Pancreas (tissue), 10 donors: ENCODE measurements at places on chromosomes 11 and 22.

GRCh38 chr11:15229069-15229468, 114.3 kb downstream of the INSC start:
- no peak for DNase-seq

GRCh38 chr22:35311551-35311999, 11.9 kb downstream of the TOM1 start:
- DNase-seq: peak; percentile 34

- no peak for DNase-seq
Observed at GRCh38 chr11:19968860-19969259, 191.4 kb downstream of the DBX1 start.

DNA sequence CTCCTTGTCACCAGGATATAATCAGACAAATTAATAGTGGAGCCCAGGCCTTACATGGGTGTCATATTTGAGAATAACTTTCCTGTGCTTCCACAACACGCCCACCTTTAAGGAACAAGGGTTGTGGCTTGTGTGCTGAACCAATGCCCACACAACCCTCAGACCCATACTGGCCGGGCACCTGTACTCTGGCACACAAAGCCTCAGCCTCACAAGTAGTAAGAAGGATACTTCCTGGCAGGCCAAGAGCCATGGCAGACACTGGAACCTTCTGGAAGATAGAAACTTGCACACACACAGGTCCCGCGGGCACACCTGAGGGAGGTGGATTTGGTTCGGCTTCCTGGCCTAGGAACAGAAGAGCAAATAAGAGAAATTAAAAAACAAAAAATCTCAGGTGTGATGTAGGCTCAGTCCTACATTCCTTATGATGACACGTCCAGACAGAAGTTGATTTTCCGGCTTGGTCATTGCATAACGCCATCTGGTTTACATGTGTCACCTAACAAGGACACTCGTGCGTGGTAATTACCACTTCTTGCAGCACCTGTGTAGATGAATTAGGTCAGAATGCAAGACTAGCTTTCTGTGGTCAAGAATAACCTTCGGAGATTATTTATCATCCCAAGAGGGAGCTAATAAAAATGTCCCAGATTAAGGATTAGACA, 5.8 kb upstream of the BRD1 start:
- DNase-seq: no peak

DNA sequence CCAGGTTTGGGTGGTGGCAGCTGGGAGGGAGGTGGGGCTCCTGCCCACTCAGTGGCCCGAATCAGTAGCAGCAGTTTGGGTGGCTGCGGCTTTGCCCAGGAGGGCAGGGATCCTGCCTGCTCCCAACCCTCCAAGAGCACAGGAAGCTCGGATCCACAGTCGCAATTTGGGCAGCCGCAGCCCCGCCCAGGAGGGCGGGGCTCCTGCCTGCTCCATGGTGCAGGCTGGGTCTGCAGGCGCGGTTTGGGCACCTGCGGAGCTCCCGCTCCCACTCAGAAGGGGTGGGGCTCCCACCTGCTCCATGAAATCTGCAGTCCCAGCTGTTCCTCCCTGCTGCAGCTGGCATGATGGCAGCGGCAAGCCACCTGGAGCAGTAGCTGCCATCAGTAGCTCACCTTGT, 38.1 kb upstream of the CALCB start:
- no peak for DNase-seq

DNA sequence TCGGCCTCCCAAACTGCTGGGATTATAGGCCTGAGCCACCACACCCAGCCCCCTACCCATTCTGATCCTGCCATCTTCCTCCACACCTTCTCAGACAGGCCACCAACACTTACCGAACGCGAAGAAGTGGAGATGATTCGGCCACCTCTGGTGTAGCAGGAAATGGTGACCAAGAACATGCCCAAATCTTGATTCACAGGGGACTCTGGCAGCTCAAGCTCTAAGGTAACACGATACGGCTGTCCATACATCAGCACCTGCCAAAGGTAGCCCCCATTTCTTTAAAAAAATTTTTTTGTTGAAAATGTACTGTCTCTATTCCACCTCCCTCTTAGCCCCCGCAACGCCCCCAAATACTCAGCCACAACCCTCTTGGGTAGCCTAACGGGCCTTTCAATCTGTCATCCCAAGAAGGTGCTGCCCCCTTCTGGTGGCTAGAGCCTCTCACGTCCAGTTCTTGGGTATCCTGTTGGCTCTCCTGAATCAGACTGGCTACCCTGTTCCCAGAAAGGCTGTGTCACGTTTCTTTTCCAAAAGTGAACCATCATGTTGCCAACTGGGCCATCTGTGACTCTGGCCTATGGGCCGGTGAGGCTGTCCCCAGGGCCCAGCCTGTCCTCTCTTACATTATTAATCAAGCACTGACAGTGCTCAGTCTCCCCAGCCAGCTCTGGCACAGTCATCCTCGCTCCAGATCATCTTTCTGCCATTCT, 5.3 kb upstream of the LRRN4CL start:
- DNase-seq: peak; percentile 76

- DNase-seq: no peak
Observed at GRCh38 chr11:92443199-92443598, 218.6 kb downstream of the FAT3 start.

GRCh38 chr11:34843271-34843670, 72.9 kb downstream of the APIP start:
- no peak for DNase-seq

DNA sequence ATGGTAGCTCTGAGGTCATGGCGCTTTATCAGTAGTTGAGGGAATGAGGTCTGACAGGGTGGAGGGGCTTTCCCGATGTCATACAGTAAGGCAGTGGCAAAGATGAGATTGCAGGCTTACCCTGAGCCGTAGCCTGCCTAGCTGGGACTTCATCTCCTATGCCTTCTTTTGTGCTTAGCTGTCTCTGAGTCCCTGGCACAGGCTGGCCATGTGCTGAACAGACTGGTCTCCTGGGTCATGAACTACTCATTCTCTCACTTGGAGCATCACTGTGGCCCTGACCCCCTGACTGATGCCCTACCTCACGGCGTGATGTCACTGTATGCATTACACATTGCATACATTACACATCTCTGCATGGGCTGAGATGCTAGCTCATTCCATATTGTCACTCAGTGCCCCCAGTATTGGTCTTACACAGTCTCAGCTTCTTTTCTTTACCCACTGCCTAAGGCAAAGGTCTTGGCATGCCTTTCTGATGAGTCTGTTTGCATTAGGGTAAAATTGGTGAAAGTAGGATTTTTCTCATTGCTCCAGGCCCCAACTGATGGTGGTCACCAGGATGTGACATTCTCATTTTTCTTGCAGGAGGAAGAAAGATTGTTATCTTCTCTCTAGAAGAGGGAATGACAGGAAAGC, 389.4 kb upstream of the CADM1 start:
- DNase-seq: no peak
